ENCODE measurements at places on chromosomes 1 and 21.

DNA sequence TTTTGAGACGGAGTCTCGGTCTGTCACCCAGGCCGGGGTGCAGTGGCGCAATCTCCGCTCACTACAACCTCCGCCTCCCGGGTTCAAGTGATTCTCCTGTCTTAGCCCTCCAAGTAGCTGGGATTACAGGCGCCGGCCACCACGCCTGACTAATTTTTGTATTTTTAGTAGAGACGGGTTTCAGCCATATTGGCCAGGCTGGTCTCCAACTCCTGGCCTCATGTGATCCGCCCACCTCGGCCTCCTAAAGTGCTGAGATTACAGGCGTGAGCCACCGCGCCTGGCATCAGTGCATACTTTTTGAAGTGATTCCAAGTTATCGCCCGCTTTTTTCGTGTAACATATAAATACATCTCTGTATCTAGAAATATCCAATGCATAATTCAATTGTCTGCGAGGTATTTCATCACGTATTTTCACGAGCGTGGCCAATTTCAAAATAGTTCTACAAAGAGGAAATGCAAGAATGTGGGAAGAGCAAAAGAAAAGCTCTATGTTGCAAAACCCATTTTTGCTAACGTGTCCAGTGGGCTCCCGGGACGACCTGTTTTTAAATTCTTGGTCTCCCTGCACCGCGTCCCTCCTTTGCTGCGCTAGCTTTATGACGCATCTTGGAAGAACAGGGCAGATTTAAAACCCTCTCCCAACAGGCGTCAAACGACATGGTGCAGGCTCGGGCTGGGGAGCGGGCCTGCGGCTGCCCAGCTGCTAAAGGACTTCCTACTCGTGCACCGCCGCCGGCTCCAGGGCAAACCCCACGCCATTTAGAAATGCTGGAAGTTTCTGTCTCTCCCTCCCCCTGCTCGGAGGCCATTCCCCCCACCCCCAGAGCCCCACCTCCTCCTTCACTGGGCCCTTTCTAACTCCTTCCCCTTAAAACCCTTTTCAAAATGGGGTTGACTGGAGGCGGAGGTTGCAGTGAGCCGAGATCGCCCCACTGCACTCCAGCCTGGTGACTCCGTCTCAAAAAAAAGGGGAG lies 923 bp upstream of the IFNGR2 start:
- no peak for DNase-seq

DNA sequence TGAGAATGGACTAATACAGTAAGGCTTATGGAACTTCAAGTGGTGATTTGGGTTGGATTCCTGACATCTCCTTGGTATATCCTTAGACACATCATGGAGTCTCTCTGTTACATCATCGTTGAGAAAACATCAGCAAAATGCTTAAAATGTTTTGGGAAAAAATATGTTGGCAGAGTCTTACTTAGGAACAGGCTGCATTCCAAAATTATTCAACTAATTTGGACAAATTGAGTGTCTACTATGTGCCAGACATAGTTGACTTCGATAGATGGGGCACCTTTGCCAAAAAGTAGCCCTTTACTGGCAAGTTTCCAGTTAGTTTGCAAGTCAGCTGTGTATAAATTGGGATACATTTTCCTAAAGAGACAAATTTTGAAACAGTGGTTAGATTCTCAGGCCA lies 253.4 kb upstream of the ST6GALNAC5 start:
- DNase-seq, result no peak

DNA sequence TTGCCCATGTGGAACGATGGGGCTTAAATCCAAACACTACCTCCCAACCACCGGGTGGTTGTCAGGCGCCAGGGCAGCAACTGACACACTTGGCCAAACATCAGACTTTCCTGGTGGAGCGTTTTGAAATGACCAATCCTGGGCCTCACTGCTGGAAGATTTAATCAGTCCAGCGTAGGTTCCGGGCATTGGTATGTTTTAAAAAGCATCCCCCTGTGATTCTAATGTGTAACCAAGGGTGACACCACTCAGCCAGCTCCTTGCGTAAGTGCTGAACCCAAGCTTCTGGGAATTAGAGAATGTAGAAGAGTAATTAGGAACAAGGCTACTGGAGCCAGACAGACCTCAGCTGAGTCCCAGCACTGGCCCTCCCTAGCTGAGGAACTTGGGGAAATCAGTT lies 44.8 kb upstream of the KAZN start:
- DNase-seq, result no peak

DNA sequence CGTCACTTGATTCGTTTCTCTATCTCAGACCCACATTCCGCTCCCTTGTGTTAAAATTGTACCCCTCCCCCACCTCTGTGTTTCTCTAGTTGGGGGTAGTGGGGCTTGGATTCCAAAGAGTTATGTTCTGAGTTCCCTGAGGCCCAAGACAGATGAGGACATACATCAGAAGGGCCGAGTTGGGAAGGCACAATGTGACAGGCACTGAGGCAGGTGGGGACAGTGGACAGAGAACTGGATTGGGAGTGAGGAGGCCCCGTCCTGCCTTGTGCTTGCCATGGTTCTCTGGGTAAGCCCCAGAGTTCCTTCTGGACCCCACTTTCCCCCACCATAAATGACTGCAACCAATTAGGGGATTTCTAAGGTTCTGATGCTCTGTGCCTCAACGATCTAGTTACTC lies 80.5 kb upstream of the ETV3 start:
- no peak for DNase-seq

GRCh38 chr1:114094363-114094634 lies 59.4 kb downstream of the SYT6 start:
- DNase-seq, result no peak

- no peak for DNase-seq
These were observed 8.9 kb upstream of the VWA5B1 start for GRCh38 chr1:20281801-20282200.

GRCh38 chr1:201850053-201850397 lies 21.1 kb downstream of the IPO9 start:
- no peak for DNase-seq

- no peak for DNase-seq
These were observed 64.0 kb downstream of the KIF21B start for GRCh38 chr1:200959411-200959921.
